GM12865 (cell line): ENCODE measurements at places on chromosomes 4 and X.

DNA sequence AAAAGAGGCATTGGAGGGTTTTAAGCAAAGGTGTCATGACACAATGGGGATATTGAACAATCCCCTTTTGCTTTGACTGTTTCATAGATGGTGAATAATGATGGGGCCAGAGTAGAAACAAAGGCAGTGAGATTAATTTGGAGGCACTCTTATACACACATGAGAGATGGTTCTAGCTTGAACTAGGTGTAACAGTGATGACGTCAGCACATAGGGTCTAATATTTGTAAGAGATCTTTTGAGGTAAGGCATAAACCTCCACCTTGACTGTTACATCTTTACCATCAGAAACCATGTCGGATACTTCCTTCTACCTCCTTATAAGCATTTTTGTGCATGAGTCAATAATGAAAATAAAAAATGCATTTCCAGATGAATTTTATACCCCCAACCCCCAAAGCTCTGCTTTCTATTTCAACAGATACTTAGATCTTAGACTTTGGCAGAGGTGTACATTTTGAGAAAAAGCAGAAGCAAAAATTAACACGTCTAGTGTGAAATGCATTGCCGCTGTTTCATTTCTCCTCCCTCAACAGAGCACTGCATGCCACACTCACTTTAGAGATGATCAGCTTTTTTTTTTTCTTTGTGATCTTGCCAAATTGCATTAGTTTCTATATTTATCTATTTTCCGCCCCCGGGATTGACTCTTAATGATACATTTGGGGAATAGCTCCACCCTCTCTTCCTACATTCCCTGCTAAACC is 87.2 kb downstream of the HS3ST1 start:
- peak; percentile 27 for DNase-seq

DNA sequence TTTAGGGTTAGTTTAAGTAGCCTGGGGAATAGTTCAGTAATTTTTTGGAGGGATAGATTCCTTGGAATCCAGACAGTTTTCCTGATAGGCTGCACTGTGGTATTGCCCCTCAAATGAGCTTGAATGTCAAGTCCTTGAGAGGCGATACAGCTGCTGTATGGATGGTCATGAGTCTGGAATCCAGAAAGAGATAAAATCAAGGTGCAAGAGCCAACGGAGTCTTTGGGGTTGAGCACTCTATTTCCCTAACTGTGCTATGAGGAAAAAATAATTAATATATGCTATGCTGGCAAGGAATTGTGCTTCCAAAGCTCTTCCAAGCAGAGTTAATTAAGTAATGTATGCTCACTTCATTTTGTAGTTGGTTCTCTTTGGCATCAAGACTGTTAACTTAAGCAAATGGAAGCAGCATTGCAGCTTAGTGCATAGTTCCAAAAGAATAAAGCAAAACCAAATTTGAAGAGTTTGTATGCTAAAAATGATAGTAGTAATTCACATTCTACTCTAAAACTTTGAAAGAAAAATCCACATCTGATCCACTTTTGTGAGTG is 48.8 kb downstream of the LIMCH1 start:
- DNase-seq = no peak

- no peak for DNase-seq
These were observed 110.3 kb downstream of the UBE2NL start for GRCh38 chrX:143994206-143994605.

DNA sequence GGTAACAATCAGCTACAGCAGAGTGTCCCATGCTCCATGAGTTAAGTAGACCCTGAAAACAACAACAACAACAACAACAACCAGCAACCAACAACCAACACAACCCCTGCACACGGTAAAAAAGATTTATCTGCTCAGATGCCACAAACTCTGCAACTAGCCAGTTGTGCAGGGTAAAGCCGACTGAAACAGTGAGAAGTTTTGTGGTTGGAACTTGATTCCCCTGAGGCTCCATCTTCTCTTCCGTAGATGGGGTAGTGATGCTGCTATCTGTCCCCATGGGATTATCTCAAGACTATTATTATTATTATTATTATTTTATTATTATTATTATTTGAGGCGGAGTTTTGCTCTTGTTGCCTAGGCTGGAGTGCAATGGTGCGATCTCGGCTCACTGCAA is 50.6 kb upstream of the RAPGEF2 start:
- DNase-seq = peak; percentile 86

DNA sequence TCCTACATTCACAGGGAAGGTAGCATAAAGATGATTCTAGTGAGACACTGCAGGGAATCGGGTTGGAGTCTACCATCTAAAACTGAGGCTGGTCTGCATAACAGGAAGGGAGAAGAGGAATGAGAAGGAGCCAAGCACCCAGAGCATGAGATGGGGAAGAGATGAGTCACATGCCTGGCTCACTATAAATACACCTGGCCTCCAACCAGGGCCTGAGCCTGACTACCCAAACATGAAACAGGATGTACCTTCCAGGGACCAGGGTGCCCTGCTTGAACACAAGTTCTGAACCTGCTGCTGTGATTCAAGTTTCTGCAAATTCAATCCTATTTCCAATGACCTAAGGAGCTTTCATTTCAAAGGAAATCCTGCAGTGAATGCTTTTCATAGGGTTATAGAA is 24.9 kb downstream of the CD99L2 start:
- peak; percentile 60 for DNase-seq

DNA sequence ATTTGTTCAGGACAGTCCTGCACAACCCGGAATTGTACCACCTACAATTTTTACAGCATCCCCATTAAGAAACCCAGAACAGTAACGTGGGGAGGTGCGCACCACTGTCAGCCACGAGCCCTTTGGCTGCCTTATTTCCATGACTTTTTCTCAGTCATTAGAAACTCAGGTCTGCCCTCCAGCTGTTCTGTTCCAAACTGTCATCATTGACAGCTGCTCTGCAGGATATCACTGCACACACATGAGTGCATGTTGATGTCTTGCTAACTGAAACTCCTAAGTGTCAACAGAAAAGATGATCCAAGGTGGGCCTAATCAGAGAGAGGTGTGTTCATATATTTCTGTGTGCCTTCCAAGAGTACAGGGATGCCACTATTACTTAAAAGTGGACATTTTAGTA is 123.4 kb downstream of the PARM1 start:
- no peak for DNase-seq

DNA sequence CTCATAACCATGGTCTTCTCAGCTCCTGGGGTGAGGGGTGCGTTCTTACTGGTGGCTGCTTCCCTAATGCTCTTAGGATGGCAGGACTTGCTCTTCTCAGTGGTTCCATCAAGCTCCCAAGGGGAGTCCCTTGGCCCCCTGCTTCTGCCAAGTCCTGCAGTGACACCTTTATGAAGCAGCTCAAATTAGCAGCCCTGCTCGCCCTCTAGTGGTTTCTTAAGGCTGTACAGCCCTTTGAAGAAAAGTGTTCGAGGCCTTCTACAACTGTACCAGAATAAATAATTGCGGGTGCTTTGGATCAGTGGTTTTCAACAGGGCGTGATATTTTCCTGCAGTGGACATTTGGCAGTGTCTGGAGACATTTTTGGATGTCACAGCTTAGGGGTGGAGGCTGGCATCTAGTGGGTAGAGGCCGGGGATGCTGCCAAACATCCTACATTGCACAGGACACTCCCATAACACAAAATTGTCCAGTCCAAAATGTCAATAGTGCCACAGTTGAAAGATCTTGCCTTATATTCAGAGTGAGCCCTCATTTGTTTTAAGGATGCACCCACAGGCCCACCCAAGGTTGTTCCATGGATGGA is 204.7 kb upstream of the S100G start:
- peak; percentile 38 for DNase-seq
